ENCODE measurements at places on chromosomes 7 and 10. TPM values are rescaled to one million over a fixed set of nuclear protein-coding genes. Genes with fewer than 3 reads are reported as not detected.

The YAE1 gene
- polyA plus RNA-seq = 1.1 TPM

The TUBB8 gene
- polyA plus RNA-seq = not detected

The TBXAS1 gene
- polyA plus RNA-seq = 289 TPM

The FRG2B gene
- polyA plus RNA-seq = not detected

The OR2A5 gene
- polyA plus RNA-seq = not detected

The PLXNA4 gene
- polyA plus RNA-seq = not detected

The RBP3 gene
- not detected for polyA plus RNA-seq

The ZP3 gene
- 4.3 TPM for polyA plus RNA-seq

The PODXL gene
- 0.15 TPM for polyA plus RNA-seq

The LBX1 gene
- not detected for polyA plus RNA-seq
